Stimulated activated CD8-positive, alpha-beta memory T cell treated with anti-CD3 and anti-CD28 coated beads, Interleukin-15, amount 100 ng/mL, for 48 hours (primary cell): ENCODE measurements at places on chromosomes 2 and 18.
A peak's percentile ranks its signal among the peaks of the same experiment; 100 is the strongest.

DNA sequence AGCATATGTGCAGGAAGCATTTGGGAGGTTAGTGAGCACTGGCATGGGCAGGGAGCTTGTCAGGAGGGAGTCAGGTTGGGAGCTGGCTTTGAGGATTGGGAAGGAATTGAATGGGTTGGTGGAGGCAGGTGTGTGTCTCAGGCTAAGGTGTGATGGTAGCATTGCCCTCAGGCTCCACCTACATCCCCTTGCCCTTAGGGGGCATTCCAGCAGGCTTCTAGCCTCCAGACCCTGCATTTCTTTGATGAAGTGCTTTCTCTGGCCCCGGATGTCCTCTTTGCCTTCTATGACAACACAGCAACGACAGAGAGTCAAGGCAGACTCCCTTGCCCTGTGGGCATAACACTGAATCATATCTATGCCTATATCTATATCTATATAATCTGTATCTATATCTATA lies 13.5 kb downstream of the RHBDD1 start:
- DNase-seq, result no peak

DNA sequence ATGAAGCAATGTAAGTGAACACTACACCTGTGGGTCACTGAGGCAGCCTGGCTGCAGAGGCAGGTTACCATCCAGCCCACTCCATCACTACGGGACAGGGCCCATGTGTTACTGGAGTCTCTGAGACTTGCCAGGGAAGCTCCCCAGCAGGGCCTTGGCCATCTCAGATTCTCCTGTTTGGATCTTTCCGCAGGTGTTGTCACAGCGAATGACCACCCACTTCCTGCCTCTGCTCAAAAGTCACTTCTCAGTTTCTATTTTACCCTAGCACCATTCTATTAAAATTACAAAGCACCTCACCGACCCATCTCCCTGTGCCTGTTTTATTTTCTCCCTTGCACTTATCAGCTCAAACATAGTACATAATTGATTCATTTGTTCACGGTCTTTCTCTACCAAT lies 34.5 kb upstream of the L3MBTL4 start:
- DNase-seq, result no peak

- DNase-seq, result no peak
Measured at GRCh38 chr2:137021763-137022162, 256.4 kb downstream of the THSD7B start.

DNA sequence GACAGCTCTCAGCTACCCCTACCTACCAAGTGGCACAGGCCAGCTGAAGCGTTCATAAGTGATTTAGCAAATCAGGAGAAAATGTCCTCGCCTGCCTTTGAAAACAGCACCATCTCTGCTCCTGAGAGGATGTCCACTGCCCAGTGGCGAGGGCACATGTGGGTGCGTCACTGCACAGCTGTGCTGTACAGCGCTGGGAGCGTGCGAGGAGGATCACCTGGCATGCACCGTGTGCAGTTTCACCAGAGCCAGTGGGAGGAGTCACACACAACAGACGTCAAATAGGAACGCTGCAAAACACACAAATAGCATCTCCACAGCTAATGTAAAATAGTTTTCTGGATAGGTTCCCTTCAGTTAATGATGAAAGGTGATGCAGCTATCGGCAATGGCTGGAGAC lies 154.1 kb downstream of the HDAC4 start:
- no peak for DNase-seq

DNA sequence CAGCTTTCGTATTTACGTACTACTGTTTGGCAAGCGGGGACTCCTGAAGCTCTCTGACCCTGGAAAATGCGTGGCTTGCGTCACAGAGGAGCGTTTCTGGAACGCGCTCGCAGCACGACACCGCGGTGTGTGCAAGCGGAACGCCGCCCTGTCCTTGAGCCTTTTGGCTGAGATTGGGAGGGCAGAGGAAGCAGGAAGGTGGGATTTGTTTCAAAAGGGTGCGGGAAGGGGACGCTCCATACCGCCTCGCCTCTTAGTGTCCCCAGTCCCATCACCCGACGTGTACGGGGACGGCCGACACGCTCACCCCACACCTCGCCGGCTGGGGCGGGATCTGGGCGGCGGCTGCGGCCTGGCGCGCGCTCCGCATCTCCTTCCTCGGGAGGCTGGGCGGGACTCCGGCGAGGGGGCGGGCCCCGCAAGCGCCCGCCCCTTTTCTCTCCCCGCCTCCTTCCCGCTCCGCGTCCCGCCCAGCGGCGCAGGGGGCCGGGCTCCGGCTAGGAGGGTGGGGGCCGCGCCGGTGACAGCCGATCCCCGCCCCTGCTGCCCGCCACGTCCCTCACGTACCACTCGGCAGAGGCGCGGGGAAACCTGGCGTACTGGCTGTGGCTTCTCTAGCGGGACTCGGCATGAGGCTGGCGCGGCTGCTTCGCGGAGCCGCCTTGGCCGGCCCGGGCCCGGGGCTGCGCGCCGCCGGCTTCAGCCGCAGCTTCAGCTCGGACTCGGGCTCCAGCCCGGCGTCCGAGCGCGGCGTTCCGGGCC lies at the start of gene PDK1:
Gene PDK1 (plus strand): TSS at position 569 of the 762 bp plus-strand sequence. CDS start 61 bp downstream, at position 630.
- DNase-seq, result peak; percentile 87

DNA sequence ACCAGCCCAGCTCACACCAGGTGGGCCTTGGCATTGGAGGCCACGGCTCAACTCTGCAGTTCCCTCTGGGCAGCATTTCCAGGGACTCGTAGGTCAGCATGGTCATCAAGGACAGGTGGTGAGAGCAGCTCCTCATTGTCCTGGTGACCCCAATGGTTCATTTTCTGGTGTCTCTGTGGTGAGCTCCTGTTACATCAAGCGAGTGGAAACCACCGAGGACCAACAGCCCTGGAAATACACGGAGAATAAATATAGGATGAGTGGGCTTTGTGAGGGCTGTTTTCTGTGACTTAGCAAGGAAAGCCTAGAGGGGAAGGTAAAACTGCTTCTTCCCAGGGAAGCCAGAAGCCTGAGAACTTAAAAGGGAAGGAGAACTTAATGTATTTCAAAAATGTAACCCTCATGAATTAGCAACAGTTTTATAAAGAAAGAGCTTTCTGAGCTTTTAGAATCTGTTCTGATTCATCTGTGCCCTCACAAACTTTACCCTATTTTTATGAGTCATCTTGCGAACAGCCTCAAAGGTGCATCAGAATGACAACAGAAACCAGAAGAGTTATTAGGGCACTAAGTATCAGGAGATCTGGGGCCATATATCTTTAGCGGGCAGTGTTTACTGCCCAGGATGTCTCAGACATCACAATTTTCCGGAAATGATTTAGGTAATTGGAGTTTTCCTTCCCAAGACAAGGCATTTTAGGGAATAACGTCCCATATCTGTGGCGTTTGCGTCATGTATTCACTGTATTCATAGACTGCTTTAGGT lies 18.7 kb downstream of the C2orf92 start:
- no peak for DNase-seq

- DNase-seq, result no peak
Measured at GRCh38 chr2:235170536-235171521, 219.0 kb downstream of the SH3BP4 start.

GRCh38 chr2:19812166-19812565 lies 89.6 kb downstream of the TTC32 start:
- no peak for DNase-seq

- DNase-seq, result no peak
Measured at GRCh38 chr18:54330768-54331548, 26.7 kb downstream of the STARD6 start.

DNA sequence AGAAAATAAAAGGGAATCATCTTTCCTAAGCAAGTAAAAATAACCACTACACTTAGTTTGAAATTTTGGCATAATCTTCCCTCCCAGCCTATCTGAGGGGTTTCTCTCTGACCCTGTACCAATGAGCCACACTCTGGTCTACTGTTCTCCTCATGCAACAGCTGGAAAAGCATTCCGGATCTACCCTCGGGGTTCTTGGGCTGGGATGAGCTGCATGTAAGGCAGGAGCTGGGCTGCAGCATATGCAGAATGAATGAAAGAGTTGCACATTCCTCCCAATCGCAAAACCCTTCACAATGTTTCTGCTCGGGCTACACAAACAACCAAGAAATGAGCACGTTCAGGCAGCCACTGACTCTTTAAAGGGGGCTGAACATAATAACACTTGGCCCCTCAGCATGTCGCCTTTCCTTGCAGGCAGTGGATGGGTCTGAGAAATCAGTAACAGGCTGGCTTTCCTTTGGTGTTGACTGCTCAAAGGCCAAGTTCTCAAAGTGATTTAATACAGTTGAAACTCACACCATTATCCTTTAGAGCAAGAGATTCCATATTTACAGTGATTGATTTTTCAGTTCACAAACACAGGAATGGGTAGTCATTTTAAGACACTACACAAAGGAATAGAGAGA lies 180.4 kb upstream of the ZFP36L2 start:
- DNase-seq, result no peak

- no peak for DNase-seq
Measured at GRCh38 chr18:78821396-78821795, 158.2 kb upstream of the SALL3 start.
